MG63 (cell line): ENCODE measurements at places on chromosomes 3 and 15. TPM values are rescaled to one million over a fixed set of nuclear protein-coding genes. Genes with fewer than 3 reads are reported as not detected.
A peak's percentile ranks its signal among the peaks of the same experiment; 100 is the strongest.

CYP11A1 gene
- total RNA-seq, result 0.30 and 6.3 TPM in 2 replicates

FANCD2OS gene
- total RNA-seq, result not detected in 2 replicates

ITIH1 gene
- total RNA-seq, result not detected in 2 replicates

DNA sequence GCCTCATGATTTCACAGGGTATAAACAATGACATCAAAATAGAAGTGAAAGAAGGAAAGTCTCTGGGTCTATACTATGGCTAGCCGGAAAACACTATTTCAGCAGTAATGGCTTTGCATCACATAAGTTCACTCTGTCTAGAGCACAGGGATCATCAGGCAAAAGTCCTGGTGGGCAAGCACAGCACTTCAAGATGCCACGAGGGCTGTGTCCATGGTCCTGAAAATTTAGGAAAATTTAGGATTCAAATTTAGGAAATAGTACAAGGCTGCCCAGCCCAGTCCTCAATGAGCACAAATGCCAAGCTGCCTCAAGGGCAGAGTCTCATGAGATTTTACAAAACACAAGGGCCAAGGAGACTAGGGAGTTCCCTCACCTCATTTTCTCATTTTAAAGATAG is 54.1 kb downstream of the RORA start:
- no peak for DNase-seq

DNA sequence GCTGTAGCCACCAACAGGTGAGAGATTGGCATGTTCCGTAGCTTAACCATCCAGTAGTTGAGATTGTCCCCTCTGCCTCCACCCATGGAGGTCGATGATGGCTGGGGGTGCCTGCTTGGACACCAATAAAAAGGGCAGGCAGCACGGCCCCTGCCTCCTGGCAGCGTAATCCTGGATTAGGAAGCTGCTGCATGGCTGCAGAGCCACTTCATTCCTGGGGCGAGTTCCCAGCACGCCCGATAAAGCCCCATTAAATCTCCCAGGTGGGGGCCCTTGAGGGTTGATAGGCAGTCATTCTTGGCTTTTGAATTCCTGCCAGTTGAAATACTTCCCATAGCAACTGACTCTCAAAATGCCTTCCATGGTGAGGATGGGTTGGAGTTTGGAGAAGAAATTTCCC is 67.8 kb downstream of the PLXNA1 start:
- no peak for DNase-seq

GRCh38 chr3:161559177-161559998 is 62.8 kb downstream of the OTOL1 start:
- no peak for DNase-seq

DNA sequence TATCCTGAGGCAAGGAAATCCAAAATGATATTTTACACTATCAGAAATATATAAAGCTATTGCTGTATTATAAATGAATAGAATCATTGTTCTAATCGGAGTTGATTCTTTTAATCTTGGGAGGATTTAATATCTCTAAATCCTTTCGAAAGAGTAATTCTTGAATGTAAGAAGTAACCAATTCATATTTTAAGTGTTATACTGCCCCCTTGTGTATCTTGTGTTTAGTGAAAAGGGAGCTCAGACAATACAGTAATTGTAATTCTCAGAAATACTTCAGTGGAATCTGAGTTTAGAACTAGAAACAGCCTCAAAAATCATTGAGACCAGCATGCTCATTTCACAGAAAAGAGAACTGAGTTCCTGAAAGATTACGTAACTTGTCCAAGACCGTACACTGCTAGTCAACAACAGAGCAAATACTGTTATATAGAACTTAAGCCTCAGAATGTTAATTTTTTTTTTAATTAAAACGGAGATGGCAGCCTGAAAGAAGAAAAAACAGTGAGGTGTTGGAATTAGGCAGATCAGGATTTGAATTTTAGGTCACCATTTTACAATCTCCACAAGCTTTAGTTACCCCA is 42.9 kb downstream of the PLCH1 start:
- no peak for DNase-seq

DNA sequence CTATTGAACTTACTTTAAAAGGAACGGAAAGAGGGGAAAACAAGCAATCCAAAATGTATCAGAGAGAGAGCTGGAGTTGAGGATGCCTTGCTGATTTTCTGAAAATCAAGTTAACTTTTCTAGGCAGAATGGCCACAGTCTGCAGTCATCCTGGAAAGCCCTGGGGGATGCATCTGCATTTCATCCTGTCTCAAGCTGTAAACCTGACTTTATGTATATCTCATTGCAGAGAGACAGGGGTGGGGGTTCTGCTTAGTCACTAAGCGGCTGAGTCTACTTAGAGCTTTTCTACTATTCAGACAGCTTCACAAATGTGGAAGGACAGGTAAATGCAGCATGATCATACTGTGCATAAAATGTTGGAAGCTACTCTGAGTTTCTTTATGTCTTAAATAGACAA is 41.4 kb downstream of the MRPS25 start:
- DNase-seq, result no peak

- DNase-seq, result no peak
Measured at GRCh38 chr3:183131735-183132134, 30.8 kb downstream of the LAMP3 start.

GRCh38 chr15:27899583-27900285 is 199.4 kb downstream of the OCA2 start:
- DNase-seq, result no peak

DNA sequence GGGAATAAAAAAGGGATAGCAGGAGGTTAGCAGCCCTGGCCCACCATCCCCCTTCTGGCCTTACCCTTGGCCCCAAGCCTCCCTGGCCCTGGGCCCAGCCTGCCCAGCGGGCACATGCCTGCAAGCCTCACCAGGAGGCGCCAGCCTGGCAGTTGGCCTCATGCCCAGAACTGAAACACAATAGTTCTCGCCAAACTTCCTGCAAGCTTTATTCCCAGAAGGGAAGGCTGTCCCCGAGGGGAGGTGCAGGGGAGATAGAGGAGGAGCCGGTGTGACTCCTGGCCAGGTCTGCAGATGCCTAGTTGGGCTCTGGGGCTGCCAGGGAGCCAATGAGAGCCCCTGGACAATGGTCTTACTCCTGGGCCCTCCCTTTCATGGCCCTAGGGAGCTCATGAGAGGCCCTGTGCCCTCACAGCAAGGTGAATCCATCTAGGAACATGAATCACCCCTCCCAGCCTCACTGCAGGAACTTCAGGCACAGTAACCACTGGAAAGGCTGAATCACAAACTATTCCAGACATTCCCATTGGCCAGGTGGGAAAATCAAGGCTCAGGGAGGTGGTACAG is 4.0 kb downstream of the CCDC33 start:
- peak; percentile 99 for DNase-seq
